ENCODE measurements at places on chromosomes 2 and 18. TPM values are rescaled to one million over a fixed set of nuclear protein-coding genes. Genes with fewer than 3 reads are reported as not detected.

DNA sequence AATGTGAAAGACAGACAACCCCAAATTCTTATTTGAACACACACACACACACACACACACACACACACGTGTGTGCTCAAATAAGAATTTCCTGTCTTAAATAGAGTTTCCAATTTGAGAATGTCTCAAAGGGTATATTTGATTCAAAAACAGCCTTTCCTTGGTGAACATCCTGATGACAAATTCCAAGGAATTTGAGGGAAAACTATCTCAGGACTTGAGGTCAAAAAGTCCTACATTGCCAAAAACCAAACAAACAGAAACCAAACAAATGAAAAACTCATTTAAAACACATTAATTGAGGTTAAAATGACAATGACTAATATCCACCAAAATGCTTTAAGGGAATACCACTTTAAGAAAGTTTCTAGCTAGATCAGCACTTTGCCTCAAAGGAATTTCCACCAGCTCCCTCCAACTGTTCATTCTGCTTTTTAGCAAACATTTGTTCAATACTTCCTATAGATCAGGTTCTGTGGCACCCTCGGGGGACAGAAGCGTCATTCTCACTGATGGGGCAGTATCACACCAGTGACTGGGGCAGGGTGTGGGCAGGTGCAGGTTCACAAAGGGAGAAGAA, 232.1 kb upstream of the TRIB2 start:
- no peak for DNase-seq

The FSHR gene
- polyA plus RNA-seq, result not detected

The SPP2 gene
- polyA plus RNA-seq, result not detected

The ALLC gene
- polyA plus RNA-seq, result not detected

DNA sequence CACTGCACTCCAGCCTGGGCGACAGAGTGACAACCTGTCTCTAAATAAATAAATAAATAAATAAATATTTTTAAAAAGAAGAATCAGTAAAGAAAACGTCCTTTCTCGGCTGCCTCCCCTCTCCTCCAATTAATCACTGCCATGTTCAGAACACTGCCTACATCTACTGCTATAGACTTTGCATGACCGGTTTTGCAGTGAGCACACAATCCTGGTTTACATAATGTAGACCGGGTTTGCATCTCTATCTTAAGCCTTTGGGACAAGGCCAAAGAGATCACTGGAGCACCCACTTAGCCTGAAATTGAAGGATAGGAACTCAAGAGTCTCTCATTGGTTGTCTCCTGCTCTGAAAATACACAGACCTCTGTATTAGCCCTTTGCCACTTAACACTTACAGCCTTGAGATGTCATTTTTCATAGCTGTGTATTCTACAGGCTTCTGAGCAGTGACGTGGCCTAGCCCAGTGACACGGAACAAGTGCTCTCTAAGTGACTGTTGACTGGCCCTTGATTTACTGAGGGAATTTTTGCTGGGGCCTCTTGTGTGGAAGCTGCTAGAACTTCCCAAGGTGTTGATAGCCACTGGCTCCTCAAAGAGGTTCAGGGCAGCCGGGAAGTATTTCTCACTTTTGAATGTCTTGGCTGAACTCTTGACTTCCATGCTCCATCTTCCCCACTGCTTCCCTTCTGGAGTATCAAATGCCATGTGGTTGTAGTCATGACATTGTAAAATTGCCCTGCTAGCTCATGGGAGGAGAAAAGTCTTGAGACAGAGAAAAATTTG, 45.3 kb upstream of the CCBE1 start:
- peak; percentile 65 for DNase-seq

- no peak for DNase-seq
These were observed 86.9 kb upstream of the ZC3H15 start for GRCh38 chr2:186399082-186399644.

GRCh38 chr2:201704536-201704935, 6.1 kb upstream of the MPP4 start:
- DNase-seq, result no peak

The INPP5D gene
- polyA plus RNA-seq, result 10.8 TPM

GRCh38 chr2:108575132-108575966, 41.1 kb downstream of the LIMS1 start:
- no peak for DNase-seq

The ANKRD30B gene
- not detected for polyA plus RNA-seq

The TWIST2 gene
- 6.3 TPM for polyA plus RNA-seq
